ENCODE measurements at places on chromosomes 2 and 18.

GRCh38 chr2:38658613-38659012, 7.3 kb upstream of the GALM start:
- no peak for DNase-seq

DNA sequence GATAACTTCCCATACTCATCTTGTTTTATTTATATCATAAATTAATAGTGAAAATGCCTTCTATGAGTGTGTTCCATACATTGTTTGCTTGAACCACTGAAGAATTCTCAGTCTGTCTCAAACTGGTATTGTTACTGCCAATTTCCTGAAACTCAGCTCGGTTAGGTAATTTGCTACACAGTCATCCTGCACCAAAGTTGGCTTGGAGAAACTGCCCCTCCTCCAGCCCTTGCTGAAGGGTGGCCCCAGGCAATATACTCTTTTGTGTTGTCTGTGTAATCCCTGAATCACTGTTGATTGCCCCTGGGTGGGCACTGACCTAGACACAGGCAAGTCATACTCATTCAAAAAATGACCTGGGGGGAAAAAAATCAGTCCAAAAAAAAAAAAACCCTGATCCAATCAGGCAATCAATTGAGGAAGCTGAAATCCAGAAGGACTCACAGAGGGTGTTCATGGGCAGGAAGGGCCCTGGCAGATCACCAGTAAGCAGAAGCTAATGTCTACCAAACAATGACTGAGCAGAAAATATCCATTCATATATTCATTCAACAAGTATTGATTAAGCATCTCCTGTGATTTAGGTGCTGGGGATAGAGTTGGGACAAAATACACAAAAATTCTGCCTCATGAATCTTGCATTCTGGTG, 3.8 kb upstream of the SESTD1 start:
- no peak for DNase-seq

DNA sequence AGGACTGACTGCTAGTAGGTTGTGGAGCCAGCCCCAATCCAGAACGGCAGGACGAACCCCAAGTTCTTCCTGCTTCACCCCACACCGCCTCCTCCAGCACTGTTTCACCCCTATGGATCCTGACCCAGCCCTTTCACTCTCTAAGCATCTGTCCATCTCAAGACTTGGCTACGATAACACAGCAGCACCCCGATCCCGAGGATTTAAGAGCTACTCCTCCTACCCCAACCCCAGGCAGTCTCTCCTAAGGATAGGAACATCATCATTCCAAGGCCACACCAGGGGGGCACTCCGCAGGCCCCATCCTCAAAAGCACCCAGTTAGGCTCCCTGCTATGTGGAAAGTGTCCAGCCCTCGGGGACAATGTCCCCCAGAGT, 645 bp downstream of the KCTD18 start:
- DNase-seq: peak; percentile 19

GRCh38 chr2:150883613-150883895, 378.1 kb downstream of the RBM43 start:
- no peak for DNase-seq

GRCh38 chr18:74540652-74541421, 6.5 kb downstream of the CNDP1 start:
- DNase-seq: no peak

DNA sequence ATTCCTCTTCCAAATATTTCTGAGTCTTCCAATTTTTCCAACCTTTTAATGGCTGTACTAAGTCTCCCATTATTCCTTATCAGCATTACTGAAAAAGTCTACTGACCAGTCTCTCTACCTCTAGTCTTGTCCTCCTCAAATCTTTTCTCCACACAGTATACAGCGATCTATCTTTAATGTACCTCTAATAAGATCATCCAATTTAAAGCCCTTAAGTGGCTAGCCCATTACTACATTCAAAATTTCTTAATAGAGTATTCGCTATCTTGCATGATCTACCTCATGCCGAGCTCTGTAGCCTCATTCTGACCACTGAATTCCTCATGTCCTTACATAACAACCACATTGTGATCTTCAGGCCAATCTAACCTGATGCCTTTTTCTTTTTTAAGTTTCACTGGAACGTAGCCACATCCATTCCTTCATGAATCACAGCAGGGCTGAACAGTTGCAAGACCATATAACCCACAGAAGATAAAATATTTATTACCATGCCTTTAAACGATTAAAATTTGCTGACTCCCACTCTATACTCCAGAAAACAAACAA, 57.9 kb downstream of the SLC66A3 start:
- no peak for DNase-seq

DNA sequence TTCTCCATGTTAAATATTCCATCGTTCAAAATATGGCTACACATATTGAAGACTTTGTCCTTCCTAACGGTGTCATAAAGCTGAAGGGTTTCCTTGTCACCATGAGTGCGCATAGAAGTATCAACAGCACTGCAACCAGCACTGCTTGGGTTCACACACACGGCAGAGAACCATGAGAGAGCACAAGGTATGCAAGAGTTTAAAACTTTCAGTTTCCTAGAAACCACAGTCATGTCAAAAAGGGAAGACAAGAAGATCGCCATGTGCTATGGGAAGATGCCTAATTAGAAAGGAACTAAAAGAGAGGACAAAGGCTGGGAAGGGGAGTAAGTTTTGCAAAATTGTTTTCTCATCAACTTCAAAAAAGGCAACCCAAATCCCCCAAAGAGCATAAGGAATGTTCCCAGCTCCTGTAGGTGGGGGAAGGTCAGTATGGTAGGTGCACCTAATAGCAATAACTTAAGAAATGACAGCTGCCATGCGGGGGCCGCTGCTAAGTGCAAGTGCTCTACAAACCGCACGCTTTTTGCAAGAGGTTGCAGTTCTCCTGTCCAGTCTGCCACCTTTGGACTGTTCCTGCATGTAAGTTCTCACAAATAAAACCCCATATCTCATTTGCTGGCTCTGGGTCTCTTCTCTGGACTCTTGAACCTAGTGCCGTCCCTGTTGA, 136.8 kb downstream of the TMEM163 start:
- DNase-seq: no peak

Data from hematopoietic multipotent progenitor cell treated with erythropoietin and hydrocortisone succinate and interleukin-3 and kit ligand, for 15 days (in vitro differentiated cells).